ENCODE measurements at places on chromosomes 16 and 17.

- DNase-seq, result no peak
Observed at GRCh38 chr17:77306790-77307478, 166.2 kb downstream of the SEC14L1 start.

- no peak for DNase-seq
Observed at GRCh38 chr17:29251184-29251583, 4.5 kb downstream of the CRYBA1 start.

GRCh38 chr17:13355054-13355453, 246.7 kb downstream of the HS3ST3A1 start:
- no peak for DNase-seq

DNA sequence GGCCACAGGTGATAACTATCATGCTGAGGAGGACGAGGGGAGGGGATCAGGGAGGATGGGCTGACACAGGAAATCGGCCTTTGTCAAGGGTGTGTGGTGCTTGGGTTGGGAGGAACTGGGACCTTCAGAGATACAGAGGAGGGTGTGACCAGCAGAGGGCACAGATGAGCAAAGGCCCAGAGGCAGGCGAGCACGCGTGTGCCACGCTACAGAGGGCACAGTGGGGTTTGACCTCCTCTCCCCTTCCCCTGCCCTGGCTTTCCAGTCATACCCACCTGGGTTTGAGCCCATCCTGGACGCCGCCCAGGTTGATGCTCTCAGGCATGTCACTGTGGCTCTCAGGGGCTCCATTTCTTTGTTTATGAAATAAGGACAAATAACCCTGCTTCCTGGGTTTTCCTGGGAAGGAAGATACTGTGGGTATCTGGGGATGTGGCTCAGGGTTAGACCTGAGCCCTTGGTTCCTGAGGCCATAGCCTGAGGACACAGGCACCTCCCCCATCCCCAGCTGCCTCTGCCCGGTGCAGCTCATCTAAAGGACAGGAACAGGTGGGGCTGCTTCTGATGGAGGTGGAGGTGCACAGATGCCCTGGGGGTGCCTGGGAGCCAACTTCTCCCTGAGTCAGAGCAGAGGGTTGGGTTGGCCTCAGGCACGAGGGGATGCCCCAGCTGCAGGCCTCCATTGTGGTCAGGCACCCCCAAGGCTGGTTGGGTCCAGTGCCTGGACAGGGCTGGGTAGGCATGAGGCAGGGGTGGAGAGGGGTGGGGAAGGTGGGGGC, 51.8 kb downstream of the BEAN1 start:
- no peak for DNase-seq

- peak; percentile 78 for DNase-seq
Observed at GRCh38 chr16:83995754-83996153, 27.7 kb downstream of the NECAB2 start.

- no peak for DNase-seq
Observed at GRCh38 chr17:79160980-79161636, 86.5 kb downstream of the ENGASE start.

- DNase-seq, result no peak
Observed at GRCh38 chr17:5035315-5035714, at the start of gene SLC52A1. Gene SLC52A1 (minus strand): TSS chr17:5035426. CDS start chr17:5034606, 820 bp downstream.

- DNase-seq, result no peak
Observed at GRCh38 chr17:49459401-49459984, 35.6 kb upstream of the NGFR start.

GRCh38 chr17:55458287-55458900, 36.8 kb upstream of the MMD start:
- no peak for DNase-seq

Data from neuronal stem cell (in vitro differentiated cells).